ENCODE measurements at places on chromosomes 5 and 9.

DNA sequence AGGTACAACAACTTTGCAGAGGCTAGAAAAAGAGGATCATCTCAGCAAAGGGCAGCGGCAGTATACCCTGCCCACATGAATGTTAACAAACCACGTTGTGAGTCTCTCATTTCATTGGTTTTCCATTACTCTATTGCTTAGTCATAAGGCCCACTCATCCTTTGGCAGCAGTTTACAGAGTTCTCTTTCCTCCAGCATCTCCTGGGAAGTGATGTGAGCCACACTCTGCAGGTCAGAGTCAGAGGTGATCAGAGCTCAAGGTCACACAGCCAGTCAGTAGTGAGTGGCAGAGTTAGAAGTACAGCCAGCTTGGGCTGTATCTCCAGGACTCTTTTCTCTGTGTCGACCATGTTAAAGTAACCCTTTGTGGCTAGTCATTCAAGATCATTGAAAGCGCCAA lies 599.6 kb upstream of the GRAMD2B start:
- no peak for DNase-seq

DNA sequence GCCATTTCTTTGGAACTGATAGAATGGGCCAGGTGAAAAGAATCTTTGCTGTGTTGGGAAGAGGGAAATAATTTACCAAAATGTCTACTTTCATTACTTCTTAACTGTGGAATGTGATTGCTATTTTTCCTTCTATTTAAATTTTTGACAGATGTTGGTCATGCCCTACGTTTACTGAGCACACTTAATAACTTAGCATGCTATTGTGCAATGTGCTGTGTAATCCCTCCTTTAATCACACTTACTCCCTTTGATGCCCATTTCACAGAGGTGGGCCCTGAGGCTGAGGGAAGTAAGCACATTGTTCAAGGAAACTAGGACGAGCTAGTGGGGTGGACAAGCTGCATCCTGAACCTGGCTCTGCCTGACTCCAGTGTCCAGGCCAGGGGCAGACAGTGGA lies 47.8 kb upstream of the INSYN2B start:
- no peak for DNase-seq

- DNase-seq, result no peak
Observed at GRCh38 chr5:170421826-170422225, 32.7 kb upstream of the KCNMB1 start.

- DNase-seq, result no peak
Observed at GRCh38 chr5:173782671-173783101, 105.5 kb upstream of the CPEB4 start.

GRCh38 chr5:179451114-179451827 lies 99.1 kb upstream of the RUFY1 start:
- no peak for DNase-seq

GRCh38 chr9:8724284-8725018 lies 924.9 kb upstream of the DMAC1 start:
- no peak for DNase-seq

GRCh38 chr5:37495668-37496347 lies 116.7 kb downstream of the WDR70 start:
- DNase-seq, result no peak

DNA sequence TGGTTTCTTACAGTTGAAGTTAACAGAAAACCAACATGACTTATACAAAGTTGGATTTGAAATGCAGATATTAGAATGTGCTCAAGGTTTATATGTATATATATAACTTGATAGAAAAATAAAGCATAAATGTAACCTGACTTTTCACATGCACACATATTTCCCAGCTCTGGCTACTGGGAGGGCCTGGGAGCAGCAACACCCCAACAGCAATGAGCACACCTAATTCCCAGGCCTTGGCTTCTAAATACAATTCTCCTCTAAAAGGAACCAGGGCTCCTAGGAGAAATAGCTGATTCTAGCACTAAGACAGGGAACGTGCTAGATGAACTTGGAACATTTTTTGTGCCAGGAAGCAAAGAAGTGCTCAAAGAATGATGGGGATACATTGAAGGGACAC lies 42.1 kb downstream of the DENND1A start:
- DNase-seq, result no peak

- DNase-seq, result no peak
Observed at GRCh38 chr9:88383176-88383575, 5.1 kb upstream of the SPIN1 start.

GRCh38 chr5:174217527-174217926 lies 172.0 kb downstream of the NSG2 start:
- DNase-seq, result no peak

DNA sequence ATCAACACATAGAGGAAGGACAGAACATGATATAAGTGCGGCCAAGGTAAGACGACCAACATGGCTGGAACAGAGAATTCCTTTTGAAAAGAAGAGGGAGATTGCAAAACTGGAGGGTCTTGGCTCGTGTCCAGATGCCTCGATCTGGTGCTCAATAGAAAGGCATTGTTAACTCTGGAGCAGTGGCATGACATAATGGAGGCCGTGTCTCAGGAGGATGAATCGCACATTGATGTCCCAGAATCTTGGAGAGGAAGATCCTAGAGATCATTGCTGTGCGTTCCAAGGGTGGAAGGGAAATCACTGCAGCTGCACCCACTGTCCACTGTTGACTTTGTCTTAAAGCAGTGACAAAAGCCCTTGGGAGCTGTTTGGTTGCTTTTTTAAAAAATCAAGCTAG lies 30.9 kb downstream of the GRAMD2B start:
- DNase-seq, result no peak

DNA sequence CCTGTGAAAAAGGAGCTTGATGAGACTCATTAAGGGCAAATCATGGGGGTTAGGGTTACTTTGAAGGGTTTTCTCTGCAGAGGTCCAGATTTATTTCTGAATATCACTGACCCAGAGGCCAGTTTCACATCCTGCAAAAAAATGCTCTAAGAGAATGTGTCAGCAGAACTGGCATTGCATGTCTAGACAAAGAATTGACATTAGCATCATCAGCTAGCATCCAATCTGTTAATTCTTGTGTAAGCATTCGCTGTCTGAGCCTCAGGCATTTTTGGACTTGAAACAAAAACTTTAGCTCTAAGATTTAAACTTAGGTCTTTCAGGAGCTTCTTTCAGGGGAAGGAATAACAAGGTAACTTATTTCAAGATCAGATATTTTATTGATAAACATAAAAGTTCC lies 187.9 kb upstream of the ELL2 start:
- no peak for DNase-seq

GRCh38 chr5:180637962-180638680 lies 11.3 kb downstream of the FLT4 start:
- DNase-seq, result no peak

GRCh38 chr5:128304088-128304487 lies 220.5 kb downstream of the SLC12A2 start:
- DNase-seq, result no peak

GRCh38 chr9:127980706-127981558 lies at the start of gene EEIG1:
EEIG1 (minus strand) TSS chr9:127980989; CDS start chr9:127980137, 852 bp downstream.
- peak; percentile 96 for DNase-seq

GRCh38 chr9:32128546-32128945 lies 255.9 kb upstream of the ACO1 start:
- no peak for DNase-seq

DNA sequence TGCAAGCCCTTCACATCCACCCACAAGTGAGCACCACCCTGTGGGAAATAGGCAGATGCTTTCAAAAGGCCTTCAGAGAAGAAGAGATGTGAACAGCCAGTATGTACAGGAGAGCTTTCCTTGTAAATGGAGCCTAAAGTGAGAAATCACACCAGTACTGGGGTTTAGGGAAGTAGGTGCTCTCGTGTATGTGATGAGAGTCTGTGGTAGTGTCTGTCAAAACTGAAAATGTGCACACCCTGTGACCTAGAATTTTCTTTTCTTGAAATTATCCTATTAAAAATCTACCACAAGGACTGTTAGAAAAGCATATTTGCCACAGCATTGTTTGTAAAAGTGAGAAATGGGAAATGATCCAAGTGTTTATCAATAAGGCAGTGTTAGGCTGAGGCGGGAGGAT lies 16.6 kb downstream of the OTULINL start:
- DNase-seq, result no peak

GRCh38 chr9:112112941-112113681 lies 62.0 kb downstream of the SUSD1 start:
- DNase-seq, result peak; percentile 7

GRCh38 chr9:100269656-100270055 lies 83.1 kb downstream of the TEX10 start:
- DNase-seq, result no peak

GRCh38 chr5:124537107-124537506 lies 209.3 kb downstream of the ZNF608 start:
- DNase-seq, result no peak

GRCh38 chr9:73133022-73133651 lies 18.5 kb upstream of the ANXA1 start:
- no peak for DNase-seq

GRCh38 chr9:110078604-110079003 lies 129.4 kb downstream of the C9orf152 start:
- no peak for DNase-seq

DNA sequence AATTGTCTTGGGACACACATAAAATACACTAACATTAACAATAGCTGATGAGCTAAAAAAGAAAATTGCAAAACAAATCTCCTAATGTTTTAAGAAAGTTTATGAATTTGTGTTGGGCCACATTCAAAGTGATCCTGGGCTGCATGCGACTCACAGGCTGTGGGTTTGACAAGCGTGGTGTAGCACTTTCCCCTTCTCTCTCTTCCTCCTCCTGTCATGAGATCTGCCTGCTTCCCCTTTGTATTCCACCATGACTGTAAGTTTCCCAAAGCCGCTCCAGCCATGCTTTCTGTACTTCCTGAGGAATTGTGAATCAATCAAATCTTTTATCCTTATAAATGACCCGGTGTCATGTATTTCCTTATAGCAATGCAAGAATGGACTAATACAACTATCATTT lies 178.0 kb downstream of the TLR4 start:
- DNase-seq, result no peak

DNA sequence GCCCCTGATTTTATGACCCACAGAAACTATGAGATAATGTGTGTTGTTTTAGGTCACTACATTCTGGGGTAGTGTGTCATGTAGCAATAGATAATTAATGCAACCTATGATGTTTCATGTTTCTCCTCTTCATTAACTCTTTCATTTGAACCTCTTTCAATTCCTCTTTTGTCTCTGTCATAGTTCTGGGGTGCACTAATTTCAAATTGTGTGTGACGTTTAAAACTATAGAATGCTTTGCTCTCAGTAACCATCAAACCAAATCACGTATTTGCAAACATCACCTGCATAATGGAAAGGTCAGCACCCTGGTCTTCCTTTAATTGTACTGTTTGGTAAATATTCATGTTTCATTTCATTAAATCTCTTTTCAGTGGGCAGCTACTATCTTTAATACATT lies 621.6 kb downstream of the TLR4 start:
- no peak for DNase-seq

- DNase-seq, result no peak
Observed at GRCh38 chr5:158392753-158393152, 533.8 kb upstream of the CLINT1 start.

DNA sequence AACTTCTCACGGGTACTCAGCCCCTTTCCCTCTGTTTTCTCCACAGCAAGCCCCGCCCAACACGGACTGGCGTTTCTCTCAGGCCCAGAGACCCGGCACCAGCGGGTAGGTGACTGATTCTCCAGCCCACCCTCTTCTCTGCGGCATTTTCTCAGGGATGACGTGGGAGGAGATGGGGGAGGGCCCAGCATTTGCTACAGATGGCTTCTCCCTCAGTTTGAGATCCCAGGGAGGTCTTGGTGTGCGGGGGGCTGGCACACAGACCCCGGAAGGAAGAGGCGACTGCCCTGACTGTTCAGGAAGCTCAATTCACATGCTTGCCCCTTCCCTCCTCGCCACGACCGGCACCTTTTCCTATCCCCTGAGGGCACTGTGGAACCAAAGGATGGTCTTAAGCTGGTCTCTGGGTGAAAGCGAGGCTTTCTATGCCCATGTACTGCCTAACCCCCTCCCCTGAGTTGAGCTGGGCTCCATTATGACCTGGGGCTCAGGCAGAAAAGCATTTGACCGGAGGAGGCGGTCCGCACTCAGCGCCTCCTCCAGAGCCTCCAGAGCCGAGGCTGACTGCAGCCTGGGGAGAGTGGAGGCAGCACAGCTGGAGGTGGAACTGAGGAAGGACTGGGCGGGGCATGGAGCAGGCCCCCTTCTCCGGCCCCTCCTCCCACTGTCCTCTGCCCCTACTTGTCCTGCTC lies 6.0 kb downstream of the PCDHGC5 start:
- no peak for DNase-seq

GRCh38 chr5:1914471-1914870 lies 31.7 kb upstream of the IRX4 start:
- DNase-seq, result no peak

GRCh38 chr5:16625096-16625495 lies 8.3 kb upstream of the RETREG1 start:
- DNase-seq, result no peak

GRCh38 chr5:32887390-32887789 lies 176.3 kb downstream of the NPR3 start:
- no peak for DNase-seq

DNA sequence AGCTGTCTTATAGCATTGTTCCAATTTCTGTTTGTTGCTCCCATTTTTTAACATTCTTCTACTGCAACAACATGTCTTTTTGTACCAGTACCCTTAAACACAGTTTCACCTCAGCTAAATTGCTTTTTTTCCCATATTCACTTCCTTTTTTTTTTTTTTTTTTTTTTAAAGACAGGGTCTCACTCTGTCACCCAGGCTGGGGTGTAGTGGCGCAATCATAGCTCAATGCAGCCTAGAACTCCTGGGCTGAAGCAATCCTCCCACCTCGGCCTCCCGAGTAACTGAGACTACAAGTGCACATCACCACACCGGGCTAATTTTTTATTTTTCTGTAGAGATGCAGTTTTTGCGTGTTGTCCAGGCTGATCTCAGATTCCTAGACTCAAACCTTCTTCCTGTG lies 161.3 kb downstream of the NIPBL start:
- no peak for DNase-seq

- DNase-seq, result no peak
Observed at GRCh38 chr5:51381761-51382474, 1.3 kb upstream of the ISL1 start.

- no peak for DNase-seq
Observed at GRCh38 chr9:116945817-116946216, 258.7 kb downstream of the TRIM32 start.
